Hematopoietic multipotent progenitor cell treated with erythropoietin and hydrocortisone succinate and interleukin-3 and kit ligand, for 8 days (in vitro differentiated cells): ENCODE measurements at places on chromosomes 16 and 17.

DNA sequence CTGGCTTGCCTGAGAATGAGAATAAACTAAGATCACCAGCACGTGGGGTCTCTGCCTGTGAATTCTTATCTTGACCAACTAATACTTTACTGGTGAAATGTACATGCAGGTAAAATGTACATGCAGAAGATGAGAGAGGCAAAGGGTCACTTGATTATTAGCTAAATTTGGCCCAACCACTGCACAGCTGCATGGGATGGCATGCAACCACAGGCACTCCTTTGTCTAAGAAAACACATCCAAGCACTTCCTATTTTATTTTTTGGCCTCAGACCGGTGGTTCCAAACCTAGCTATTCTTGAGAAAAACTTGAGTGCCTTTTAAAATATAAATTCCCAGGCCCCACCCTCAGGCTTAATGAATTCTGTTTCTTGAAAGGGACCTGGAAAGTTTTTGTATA lies 77.9 kb downstream of the SYCE1L start:
- DNase-seq, result no peak

GRCh38 chr17:59719526-59719925 lies 12.1 kb downstream of the VMP1 start:
- no peak for DNase-seq

- no peak for DNase-seq
Observed at GRCh38 chr17:46179375-46179999, 13.7 kb downstream of the KANSL1 start.

DNA sequence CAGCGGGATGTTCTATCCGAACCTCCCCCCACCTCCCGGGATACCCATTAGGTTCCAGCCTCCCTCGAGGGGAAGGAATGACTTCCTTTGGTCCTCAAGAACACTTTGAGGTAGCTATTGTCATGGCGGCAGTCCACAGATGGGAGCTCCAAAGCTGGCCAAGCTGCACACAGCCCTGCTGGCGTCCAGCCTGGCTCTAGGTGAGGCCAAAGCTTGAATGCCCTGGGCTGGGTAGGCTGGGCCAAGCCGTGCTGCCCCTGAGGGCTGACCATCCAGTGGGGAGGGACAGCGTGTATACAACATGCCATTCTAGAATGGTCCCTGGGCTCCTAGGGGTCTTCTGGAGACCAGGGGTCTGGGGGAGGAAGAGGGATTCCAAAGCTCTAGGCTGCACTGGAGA lies 43.5 kb downstream of the PEMT start:
- DNase-seq, result no peak

DNA sequence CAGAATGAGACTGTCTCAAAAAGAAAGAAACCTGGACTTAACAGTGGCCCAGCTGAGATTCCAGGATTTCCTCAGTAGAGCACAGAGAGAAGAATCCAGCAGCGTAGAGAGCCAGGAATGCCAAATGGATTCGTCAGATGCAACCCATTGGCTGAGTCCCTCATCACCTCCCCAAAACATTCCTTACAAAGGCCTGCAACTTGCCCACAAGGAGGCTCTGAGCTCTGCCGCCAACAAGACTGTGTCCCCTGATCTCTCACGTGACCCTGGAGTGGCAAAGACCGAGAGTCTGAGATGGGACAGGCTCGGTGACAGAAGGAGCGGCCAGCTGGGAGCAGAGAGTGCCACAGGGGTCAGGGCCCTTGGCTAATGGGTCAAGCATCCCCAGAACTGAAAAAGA lies 6.9 kb upstream of the CHMP6 start:
- no peak for DNase-seq

DNA sequence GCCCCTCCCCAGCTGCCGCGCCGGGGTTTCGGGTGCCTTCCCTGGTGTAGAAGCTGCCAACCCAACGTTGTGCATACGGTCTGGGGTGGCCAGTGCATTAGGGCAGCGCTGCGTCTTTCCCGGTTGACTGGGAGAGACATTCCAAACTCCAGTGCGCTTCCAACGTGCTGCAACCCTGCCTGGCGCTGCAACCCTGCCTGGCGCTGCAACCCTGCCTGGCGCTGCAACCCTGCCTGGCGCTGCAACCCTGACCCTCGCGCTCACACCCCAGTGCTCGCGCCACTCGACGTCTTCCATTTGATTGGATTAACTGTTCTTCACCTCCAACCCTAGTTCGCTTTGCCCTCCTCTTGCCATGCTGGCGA lies 488 bp upstream of the HAP1 start:
- DNase-seq, result no peak

GRCh38 chr16:56999409-57000270 lies 10.3 kb downstream of the NLRC5 start:
- DNase-seq, result no peak

GRCh38 chr17:81715872-81716673 lies 4.0 kb downstream of the SLC25A10 start:
- no peak for DNase-seq

GRCh38 chr16:88943131-88943664 lies 33.8 kb downstream of the CBFA2T3 start:
- DNase-seq, result no peak

DNA sequence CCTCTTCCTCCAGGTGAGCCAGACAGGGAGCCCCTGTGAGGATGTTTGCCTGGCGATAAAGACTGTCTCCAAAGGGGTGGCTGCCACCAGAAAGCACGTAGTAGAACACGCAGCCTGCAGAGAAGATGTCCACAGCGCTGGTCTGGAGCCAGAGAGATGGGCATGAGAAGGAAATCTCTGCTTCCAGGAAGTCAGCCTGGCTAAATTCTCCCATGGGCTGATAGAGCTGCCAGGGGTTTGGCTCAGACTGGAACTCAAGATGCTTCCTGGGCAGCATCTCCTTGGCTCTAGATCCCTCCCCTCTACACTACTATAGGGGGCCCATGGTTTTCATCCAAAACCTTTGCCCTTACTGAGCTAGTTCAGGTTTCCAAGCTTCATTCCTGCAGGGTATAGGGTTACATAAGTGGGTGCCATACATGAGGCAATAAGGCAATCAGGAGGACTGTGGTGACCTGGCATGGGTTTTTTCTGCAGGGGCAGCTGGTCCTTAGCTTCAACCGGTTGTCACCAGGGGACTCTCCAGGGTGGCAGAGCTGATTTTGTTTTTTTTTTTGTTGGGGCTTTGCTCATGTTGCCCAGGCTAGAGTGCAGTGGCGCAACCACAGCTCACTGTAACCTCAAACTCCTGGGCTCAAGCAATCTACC lies 13.6 kb downstream of the PLK1 start:
- DNase-seq, result no peak

- DNase-seq, result peak; percentile 91
Observed at GRCh38 chr17:78290721-78291120, 59.3 kb downstream of the TMEM235 start.

DNA sequence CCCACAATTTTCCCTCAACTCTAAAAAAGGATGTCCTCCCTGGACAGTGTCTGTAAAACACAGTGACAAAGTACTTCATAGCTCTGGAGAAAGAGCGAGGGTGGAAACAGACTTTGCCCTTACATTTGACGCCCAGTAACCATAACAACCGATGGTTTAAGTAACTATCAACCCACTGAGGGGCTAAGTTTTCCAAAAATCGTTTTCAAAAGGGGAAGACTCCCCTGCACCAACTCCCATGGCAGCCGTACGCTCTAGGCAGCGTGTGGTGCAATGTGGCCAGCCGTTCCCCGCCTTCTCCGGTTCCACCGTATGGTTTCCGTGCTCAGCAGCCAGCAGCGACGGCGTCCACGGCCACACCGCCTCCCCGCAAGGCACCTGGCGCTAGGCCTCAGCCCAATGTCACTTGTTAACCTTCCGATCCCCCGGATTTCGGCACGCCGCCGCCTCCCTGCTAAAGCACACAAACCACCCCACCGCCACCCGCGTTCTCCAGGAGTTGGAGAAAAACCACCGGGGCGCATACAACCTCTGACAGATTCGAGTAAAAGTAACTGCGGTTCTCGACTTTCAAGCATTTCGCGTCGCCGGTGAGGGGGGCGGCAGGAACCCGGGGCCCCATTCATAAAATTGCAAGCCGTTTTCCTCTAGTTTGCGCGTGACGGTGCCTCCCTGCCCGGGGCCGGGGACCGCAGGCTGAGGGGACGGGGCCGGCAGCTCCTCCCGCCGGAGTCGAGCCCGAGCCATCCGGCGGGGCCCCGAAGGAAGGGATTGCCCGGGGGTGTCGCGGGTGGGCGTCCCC lies 661 bp downstream of the TEX2 start:
- peak; percentile 45 for DNase-seq
